Stimulated activated CD8-positive, alpha-beta memory T cell treated with anti-CD3 and anti-CD28 coated beads, Interleukin-15, amount 100 ng/mL, for 24 hours (primary cell): ENCODE measurements at places on chromosomes 13 and 19.

DNA sequence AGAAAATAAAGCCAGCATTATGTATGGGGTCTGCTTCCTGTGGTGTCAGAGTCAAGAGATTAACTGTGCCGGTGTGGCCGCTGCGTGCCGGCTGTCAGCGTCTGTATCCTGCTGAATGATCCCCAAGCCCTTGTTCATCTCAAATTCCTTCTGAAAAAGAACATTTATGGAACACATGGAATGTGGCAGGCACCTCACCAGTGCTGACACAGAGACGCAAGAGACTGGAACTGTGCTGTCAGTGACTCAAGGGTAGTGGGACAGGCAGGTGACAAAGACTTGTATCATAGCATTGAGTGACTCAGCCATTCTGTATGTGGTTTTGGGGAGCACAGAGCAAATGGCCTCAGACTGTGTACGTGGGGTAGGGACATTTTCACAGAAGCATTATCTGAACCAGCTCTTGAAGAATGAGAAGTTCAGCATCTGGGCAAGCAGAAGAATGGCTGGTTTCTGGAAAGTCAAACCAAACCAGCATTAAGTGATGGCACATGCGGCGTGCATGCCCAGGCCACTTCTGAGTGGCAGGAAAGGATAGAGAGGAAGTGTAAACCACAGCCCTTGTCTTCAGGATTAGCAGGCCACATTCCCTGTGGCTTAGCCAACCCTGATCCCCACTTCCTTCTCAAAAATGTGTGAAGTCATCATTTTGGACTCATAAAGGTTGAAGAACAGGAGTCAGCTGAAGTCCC, 54.0 kb upstream of the IRS2 start:
- DNase-seq, result no peak

DNA sequence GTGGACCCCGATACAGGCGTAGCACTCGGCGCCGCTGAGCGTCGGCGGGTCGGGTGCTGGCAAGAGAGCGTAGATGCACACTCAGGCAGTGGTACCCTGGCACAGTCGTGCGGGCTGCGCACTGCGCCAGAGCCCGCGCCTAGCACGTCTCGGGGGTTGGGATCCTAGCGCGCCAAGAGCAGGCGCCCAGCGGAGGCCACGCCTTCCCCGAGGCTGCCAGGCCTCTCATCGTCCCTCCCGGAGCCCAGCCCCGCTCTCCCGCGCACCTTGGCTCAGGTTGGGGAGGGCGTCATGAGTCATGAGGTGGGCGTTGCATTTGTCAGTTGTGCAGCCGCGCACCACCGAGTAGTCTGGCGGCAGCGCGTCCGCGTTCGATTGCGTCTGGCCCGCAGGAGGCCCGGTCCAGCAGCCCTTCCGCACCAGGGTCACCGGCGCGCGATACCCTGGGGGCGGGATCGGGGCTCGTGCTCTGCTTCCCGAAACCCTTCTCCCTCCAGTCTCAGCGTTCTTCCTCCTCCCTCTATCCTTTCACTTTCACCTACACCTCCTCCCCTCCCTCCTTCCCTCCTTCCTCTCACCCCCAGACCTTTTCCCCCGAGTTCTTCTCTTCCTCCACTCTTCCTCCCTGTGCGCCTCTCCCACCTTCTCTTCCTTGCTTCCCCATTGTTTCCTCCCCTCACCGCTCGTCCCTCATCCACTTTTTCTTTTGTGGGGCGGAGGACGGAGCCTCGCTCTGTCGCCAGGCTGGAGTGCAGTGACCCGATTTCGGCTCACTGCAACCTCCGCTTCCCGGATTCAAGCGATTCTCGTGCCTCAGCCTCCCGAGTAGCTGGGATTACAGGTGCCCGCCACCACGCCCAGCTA, 3.5 kb downstream of the LYPD5 start:
- DNase-seq, result no peak

DNA sequence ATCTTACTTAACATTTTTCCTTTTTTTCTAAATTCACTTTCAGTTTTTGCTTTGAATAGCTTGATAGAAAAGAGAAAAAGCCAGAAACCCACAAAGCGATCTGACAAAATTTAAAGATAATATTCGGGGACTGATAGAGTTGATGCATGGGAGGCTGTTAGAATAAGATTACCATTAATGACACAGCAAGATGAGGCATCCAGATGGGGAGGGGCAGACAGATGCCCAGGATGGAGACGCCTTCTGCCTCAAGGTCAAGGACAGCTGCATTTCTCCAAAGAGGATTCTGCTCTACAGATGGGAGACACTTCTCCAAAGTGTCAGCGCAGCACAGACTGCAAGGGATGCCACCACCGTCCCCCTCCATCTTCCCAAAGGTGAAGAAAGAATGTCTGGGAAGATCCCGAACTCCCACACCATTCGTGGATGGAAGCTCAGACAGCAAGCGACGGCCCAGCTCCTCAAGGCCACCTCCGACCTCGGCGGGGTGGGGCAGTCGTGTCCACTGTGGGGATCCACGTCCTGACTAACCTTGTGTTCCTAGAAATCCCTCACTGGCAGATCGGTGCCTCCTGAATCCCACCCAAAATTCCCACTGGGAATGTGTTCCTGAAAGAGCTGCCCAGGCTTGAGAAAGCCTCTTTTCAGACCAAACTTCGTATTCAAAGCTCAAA, 32.9 kb downstream of the NAXD start:
- DNase-seq, result no peak

DNA sequence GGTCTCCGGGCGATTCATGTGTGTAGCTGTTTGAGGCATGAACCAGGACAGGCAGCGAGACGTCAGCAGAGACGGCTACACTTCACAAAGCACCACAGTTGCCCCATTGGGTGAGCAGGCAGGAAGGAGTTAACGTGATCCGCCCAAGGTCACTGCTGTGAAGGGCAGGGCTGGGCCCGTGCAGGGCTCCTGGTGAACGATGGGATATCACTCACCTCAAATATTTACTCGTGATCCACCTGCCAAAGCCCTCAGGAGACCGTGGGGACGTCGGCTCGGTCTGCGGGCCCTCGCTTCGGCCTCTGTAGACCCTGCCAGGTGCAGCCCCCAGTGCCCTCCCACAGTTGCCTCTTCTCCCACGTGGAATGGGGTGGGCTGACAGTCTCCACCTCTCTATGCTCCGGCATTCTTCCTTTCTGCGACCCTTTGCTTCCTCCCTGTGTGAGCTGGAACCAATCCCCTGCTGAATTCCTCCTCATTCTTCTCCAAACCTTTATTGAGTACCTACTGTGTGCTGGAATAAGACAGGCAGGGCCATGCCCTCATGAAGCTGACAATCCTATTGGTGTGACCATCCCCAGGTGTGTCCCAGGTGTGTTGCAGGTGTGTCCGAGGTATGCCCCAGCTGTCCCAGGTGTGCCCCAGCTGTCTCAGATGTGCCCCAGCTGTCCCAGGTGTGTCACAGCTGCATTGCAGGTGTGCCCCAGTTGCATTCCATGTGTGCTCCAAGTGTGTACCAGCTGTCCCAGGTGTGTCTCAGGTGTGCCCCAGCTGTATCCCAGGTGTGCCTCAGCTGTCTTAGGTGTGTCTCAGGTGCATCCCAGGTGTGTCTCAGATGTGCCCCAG, 2.0 kb upstream of the GRK1 start:
- no peak for DNase-seq

GRCh38 chr19:35316560-35316959, 12.4 kb upstream of the CD22 start:
- no peak for DNase-seq

- no peak for DNase-seq
These were observed 340.0 kb downstream of the DNAJC15 start for GRCh38 chr13:43363156-43363953.

GRCh38 chr19:5292822-5293611, 47.6 kb downstream of the PTPRS start:
- peak; percentile 21 for DNase-seq

GRCh38 chr13:73111331-73111730, 52.5 kb downstream of the KLF5 start:
- DNase-seq, result no peak

- peak; percentile 81 for DNase-seq
These were observed 12.4 kb downstream of the TMEM143 start for GRCh38 chr19:48351341-48351752.

- no peak for DNase-seq
These were observed 49.4 kb upstream of the INTS6 start for GRCh38 chr13:51502153-51502651.

GRCh38 chr13:85204668-85205344, 594.4 kb downstream of the SLITRK6 start:
- DNase-seq, result no peak

DNA sequence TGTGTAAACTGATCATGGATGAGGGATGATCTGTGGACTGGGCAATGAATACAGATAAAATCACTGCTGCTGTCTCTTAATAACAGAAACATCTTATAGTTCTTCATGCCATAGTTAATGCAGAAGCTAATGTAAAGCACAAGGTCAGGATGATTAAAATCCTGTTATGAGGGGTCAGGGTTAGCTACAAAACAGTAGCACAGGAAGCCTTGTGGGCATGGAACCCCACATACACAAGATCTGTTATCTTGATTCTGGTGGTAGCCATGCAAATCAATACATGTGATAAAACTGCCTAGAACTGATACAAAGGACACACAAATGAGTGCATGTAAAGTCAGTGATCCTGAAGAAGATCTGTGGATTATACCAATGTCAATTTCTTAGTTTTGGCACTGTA, 96.4 kb downstream of the KLF12 start:
- no peak for DNase-seq

DNA sequence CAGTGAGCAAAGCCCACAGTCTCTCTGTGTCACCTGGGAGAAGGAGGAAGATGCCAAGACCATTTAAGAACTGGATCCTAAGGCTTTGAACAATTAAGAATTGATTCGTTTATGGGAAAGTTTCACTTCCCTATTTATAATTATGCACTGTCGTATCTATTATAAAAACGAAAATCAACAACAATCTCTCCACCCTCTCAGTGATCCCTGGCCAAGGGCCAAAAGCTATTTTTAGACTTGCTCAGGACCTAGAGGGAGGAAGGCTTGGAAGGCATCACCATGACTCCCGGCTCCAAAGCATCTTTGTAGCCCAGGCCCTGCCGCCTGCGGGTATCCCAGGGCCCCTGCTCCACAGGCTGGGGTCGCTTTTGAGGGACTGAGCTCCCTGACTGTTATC, 1.3 kb downstream of the RHPN2 start:
- no peak for DNase-seq

GRCh38 chr13:46053162-46054012, 841 bp upstream of the ZC3H13 start:
- DNase-seq, result no peak

DNA sequence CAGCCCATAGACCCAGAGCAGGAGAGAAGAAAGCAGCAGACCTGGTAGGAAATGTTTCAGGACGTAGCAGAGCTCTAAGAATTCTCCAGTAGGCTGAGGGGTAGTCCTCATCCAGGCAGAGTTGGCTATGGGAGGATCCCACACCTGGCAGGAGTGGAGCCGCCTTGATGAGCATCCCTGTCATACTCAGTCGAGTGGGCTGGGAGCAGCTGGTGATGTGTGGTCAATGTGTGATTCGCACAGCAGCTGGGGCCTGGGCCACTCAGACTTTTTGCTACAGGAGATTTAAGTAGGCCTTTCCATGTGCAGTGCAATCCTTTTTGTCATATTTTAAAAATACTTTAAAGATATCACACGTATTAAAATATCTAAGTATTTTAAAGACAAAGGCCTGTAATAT, 56.6 kb downstream of the MYO16 start:
- DNase-seq, result no peak

GRCh38 chr13:51330791-51331190, 8.7 kb upstream of the SERPINE3 start:
- no peak for DNase-seq

DNA sequence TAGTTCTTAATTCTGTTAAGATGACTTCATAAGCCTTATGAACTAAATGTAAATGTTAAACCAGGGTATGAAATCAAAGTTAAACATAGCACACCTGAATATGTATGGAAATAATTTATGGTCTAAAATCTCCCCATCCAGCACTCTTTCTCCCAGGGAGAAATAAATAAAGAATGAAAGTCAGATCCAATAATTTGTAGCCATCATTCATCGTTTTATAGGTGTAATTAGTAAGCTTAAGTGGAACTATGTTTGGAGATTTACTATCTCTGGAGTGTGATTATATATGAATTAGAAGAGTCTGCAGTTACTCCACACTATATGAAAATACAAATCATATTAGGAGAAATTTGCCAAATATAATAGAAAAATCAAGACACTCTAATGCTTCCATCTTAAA, 405.1 kb downstream of the DACH1 start:
- no peak for DNase-seq

GRCh38 chr19:55173714-55174409, 6.2 kb downstream of the SYT5 start:
- no peak for DNase-seq

- no peak for DNase-seq
These were observed 26.0 kb downstream of the SLC7A1 start for GRCh38 chr13:29569253-29570050.

DNA sequence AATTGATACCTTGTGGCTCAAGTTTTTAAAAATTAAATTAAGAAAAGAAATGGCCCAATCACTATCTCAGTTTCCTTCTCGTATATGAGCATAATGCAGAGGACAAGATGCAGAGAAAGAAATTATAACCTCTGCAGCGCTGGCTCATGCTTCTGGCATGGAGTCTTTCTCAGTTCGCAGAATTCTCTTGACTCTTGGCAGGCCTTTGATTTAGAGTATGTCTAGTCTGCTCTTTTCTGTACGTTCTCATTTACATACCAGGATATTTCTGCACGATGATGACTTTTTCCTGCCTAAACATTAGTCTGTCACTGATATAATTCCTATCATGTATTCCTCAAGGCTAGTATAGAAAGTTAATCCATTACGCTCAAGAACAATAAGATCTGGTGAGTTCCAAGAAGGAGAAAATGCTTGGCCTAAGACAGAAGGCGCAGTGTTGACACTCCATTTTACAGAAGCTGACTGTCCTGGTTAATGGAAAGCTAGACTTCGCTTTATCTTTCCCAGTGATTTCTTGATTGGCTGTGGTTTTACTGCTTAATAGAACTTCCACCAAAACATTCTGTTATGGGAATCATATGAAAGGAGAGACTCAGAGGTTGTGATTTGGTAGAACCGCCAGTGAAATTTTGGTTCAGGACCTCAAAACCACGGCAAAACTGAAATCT, 1.7 kb upstream of the SMAD9 start:
- DNase-seq, result no peak

DNA sequence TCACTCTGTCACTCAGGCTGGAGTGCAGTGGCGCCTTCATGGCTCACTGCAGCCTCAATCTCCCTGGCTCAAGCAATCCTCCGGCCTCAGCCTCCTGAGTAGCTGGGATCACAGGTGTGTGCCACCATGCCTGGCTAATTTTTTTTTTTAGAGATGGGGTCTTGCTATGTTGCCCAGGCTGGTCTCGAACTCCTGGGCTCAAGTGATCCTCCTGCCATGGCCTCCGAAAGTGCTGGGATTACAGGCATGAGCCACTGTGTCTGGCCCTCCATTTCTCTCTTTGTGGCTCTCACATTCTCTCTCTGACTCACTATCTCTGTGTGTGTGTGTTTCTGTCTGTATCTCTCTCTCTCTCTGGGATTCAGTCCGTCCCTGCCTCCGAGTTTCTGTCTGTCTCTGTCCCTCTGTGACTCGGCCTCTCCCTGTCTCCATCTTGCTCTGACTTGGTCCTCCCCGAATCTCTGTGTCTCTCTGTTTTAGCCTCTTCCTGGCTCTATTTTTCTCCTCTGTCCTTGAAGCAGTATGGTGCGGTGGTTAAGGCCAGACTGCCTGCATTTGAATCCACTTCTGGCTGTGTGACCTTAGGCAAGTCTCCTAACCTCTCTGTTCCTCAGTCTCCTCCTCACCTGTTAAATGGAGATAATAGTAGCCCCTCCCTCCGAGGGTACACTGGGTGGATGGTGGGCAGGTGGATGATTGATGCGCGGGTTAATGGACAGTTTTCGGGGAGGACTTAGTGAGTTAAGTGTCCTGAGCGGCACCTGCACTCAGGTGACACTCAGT, 11.0 kb downstream of the MEIS3 start:
- DNase-seq, result no peak

- DNase-seq, result no peak
These were observed 50.9 kb downstream of the SOX21 start for GRCh38 chr13:94661406-94661805.
